Parietal lobe (tissue), 2 donors: ENCODE measurements at places on chromosomes 3 and 15. TPM values are rescaled to one million over a fixed set of nuclear protein-coding genes. Genes with fewer than 3 reads are reported as not detected.

Gene ITGA11
- total RNA-seq: 0.94 TPM

Gene C3orf85
- not detected for total RNA-seq

Gene TBL1XR1
- 290 TPM for total RNA-seq

Gene GRM7
- total RNA-seq: 126 TPM

Gene FRMD4B
- total RNA-seq: 110 TPM

Gene COL6A5
- not detected for total RNA-seq
